Activated CD4-positive, alpha-beta T cell treated with anti-CD3 and anti-CD28 coated beads, Interleukin-2, amount 50 U/mL, for 4 hours (primary cell): ENCODE measurements at places on chromosomes 7 and 10.

DNA sequence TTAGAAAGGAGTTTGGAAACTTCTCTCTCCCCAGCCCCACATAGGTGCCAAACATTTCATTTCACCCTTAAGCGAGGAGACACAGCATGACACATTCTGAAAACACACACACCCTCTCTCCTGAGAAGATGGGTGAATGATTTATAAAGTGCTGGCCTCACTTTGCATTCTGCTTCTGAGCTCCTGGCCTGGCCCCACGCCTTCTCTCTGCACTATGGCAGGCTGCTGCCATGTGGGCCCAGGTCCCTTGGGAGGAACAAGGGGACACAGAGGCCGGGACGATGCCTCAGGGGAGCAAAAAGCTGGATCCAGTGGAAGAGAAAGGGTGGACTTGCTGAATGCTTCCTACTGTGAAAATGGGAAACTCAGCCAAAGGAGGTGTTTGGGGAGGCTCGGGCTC lies 56.0 kb downstream of the CPXM2 start:
- no peak for DNase-seq

DNA sequence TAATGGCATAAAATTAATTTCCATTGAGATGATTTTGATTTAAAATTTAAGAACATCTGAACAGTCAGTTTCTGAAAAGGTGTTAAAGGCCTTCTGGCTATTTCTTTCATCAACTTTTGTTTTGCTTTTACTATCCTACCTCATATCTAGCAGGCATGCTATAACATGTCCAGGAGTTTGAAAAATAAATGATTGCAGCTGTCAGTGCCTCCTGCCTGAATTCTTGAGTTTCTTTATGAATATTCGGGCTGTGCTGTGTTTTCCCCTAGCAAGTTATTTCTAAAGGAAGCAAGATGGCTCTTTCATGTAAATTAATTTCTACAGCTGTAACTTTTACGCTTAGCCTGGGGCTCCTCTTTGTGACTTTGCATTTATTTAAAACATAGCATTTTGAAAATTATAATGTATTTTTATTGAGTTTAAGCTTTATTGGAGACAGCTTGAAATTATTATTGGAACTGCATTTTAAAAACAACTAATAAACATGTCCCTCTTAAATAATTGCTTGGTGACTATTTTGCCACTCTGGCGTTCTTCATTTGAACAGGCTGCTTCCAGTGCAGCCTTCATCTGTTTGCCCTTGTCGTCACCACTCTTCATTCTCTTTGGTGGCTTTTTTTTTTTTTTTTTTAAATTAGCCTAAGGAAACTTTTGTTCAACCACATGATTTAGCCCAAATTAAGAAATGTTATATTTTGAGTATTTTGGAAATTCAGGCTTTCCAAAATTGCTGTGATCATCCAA lies 1083.4 kb upstream of the LRRN3 start:
- no peak for DNase-seq

GRCh38 chr10:85619832-85620231 lies 746.8 kb downstream of the GRID1 start:
- DNase-seq: no peak

DNA sequence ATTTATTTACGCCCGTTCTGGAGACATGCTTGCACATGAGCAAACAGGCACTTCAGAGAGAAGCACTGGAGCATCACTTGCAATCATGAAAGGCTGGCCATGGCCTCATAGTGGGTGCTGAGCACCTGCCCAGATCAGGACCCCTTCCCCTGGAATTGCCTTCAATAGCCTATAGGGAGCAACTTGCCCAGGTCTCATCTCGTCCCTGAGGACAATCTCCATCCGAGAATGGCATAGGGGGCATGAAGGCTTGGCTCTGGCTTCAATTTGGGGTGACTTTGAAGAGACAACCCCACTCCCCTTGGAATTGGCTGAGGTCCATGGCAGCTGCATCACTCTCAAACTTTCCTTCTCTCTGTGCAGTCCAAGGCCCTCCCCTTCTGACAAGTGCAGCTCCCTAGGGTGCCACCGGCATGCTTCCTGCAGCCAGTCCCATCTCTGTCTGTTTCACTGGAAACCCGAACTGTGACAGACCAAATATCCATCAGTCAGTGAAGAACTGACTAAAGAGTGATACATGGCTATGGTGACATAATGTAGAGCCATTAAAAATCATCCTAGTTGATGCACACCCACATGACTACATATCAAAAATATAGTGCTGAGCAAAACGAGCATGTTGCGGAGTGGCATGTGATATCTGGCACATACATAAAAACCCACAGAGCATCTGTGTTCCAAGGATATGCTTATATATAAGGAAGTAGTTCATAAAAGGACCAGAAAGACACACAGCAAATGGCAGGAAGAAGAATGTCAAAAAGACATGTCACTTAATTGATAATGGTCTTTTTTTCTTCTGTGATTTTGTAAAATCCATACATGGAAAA lies 12.4 kb downstream of the GDF2 start:
- no peak for DNase-seq

DNA sequence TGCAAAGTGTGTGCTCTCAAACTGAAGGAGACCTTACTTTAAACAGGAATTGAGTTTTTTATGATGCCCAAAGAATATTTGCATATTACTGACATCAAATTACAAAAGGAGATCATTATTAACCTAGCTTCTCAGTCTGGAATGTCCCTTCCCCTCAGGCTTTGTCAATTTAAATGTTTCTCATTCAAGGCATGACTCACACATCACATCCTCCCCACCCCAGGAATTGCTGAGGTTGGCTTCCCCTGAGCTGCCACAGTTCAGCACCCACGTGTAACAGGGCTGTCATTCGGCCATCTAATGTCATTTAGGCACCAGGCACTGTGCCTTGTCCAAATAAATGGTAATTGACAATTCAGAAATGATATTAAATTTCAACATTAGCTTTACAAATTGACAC lies 305.9 kb upstream of the MGMT start:
- DNase-seq: no peak

- DNase-seq: no peak
Observed at GRCh38 chr7:35254496-35255442, 869 bp upstream of the TBX20 start.

GRCh38 chr10:47107007-47107747 lies 192.8 kb upstream of the GDF10 start:
- DNase-seq: no peak

DNA sequence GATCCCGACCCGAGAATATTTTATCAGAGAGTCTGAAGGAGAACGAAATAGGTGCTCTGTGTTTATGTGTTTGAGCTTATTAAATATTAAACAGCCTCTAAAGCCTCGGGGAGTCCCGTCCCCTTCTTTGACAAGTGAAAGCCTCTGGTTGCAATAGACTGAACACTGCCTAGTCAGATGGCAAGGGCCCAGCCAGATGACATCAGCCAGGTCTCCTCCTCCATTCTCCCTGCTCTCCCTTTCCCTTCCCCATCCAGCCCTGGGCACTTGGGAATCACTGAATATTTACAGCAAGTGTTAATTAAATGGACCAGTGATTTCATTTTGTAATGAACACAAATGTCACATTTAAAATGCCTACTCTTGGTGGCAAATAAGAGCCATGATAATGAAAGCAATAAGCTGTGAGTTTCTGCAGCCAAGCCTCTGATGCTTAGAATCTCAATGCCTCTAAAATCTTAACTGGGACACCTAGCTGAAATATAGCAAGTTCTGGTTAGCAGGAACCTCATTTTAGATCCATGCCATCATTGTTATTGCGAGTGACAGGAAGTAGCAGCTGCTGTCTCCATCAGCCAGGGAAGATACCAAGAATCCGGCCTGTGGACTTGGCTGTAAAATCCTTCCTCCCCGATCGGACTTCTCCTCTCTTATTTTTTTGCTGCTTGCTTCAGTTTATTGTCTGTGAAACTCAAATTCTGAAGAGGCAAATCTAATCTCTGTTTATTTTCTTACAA lies 202.1 kb downstream of the PRPF18 start:
- DNase-seq: no peak

DNA sequence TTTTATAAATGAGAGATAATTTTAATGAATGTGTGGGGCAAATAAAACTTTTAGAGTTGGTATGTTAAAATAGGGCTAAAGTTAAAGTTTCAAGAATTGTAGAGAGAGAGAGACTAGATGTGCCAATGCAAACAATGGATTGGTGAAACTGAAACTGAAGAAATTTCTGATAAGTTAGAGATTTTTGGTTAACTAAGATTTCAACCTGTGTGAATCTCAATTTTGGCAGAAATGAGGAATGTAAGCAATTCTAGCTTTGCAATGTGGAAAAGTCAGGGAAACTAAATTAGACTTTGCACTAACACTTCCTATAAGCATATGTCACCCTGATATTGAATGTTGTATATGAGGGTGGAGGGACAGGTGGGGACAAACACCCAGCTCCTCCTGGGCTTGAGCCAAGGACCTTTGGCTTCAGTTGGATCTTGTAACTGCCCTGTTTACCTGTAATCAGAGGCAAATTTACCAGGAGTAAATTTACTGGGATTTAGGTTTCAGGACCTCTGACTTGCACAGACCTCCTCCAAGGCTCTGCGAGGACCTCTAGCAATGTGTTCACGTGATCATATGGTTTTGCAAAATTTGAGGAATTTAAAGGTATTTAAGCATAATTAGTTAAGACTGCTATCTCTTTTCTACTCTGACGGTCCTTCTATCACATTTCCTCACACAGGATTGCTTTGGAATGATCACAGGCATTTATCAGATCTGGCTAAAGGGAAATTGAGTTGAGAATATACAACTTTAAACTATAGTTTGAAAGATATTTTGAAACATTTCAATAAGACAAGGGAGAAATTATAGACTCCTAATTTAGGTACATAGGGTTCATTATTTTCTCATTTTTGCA lies 33.1 kb upstream of the RPA3 start:
- DNase-seq: no peak

DNA sequence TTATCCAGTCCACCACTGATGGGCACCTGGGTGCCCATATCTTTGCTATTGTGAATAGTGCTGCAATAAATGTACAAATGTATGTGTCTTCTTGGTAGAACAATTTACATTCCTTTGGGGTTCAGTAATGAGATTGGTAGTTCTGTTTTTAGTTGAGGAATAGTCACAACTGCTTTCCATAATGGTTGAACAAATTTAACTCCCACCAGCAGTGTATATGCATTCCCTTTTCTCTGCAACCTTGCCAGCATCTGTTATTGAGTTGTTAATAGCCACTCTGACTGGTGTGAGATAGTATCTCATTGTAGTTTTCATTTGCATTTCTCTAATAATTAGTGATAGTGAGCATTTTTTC lies 27.8 kb downstream of the COA1 start:
- DNase-seq: no peak

- peak; percentile 4 for DNase-seq
Observed at GRCh38 chr7:127792528-127793342, 140.7 kb downstream of the SND1 start.

DNA sequence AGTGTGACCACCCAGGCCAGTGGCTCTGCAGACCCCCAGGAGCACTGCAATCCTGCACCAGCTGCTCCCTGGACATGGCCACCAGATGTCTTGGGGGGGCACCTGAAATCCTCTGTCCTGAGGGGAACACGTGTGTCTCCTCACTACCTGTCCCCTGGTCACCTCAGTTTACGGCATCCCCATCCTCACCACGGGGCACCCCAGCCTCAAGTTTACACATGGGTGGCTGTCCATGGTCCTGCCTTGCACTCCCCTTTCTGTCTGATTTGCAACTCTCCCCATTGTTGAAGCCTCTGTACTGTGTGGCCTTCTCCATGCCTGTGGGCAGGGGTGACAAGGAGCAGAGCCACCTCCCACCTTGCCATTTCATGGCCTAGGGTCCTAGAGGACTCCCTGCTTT lies 67.2 kb downstream of the RAMP3 start:
- no peak for DNase-seq

GRCh38 chr10:1377231-1377630 lies 321.0 kb downstream of the WDR37 start:
- DNase-seq: no peak

GRCh38 chr10:11218395-11218794 lies 200.7 kb downstream of the CELF2 start:
- no peak for DNase-seq

GRCh38 chr7:75667938-75668337 lies 70.8 kb downstream of the HIP1 start:
- DNase-seq: no peak

DNA sequence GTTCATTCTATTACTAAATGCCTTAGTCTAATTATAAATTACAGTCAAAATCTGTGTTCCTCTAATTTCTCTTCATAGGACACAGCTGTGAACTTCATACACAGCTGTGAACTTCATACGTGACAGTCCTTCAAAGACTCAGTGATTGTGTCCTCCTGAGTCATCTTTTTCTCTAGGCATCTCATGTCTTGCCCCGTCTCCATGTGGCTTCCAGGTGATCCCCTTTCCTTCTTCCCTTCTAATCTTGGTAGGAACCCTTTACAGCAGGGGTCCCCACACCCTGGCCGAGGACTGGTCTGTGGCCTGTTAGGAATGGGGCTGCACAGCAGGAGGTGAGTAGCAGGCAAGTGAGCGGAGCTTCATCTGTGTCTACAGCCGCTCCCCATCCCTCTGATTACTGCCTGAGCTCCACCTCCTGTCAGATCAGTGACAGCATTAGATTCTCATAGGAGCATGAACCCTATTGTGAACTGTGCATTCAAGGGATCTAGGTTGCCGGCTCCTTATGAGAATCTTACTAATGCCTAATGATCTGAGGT lies 14.0 kb upstream of the EIF5AL1 start:
- no peak for DNase-seq

- no peak for DNase-seq
Observed at GRCh38 chr10:8035641-8036470, 18.6 kb upstream of the GATA3 start.

DNA sequence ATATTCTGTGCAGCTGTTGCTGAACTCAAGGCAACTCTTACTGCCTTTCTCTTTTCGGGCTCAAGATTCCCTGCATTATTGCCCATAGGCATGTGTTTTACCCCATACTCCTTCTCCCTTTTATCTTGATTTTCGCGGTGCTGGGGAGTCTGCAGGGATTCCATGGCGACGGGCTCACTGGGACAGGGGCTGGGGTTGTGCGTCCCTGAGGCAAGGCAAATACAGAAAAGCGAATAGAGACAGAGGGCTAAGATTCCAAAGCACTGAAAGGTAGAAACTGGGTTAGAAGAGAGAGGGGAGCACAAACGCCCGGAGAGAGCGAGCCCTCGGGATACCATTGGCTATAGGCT lies 519 bp upstream of the RPP38 start:
- no peak for DNase-seq

DNA sequence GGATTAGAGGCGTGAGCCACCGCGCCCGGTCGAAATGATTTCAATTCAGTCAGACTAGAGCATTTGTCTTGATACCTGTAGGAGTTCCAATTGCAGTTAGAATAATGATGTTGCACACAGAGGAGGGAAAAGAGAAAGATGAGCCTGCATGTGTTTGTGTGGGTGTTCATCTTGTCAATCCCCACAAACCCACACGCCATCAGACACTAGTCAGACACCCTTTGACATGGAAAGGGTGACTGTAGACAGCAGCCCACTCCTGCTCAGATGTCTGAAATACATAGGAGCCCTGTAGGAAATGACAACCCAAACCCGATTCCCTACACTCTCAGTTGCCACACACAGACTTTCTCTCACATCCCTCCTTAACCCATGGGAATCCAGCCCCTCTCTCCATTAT lies 92.0 kb downstream of the ABLIM1 start:
- no peak for DNase-seq
